Activated T-helper 1 cell treated with Interleukin-2 at 50 U/mL for 16 hours (primary cell): ENCODE measurements at places on chromosomes 1 and 21.

DNA sequence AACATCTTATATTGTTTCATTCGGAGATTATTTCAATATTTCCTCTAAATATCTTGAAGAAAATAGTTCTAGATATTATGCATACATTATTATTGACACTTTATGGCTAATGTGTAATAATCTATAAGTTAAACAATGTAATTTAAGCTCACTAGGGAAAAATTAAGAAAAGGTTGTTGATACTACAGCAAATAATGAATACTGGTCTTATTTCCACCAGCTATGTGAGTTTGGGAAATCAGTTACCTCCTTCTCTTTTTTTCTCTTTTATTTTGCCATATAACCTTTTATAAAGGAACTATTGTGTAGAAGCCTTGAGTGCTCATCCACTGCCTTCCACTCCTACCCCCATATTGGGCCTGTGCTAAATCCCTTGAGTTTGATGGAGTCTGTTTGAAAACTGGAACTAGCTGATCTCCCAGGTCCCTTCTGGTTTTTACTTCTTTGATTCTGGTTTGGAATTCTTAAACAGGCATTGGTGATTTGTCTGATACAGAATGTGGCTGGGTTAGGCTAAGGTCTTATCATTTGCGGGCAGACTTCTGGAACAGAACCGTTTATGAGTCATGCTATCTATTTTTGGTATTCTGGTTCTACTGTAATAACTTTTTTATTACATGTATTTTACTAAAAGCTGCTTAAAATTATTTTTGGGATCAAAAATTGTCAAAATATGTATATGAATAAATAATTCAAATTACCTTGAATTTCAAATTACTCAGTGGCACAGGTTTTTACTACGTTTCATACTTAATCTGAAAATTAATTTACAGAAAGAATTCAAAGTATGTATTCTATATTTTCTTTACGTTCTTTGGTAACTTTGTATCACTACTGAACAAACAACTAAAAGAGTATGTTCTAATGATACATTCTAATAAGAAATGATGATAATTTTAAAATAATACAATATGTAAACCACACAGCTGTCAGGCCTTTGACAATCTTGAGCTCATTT lies 5.0 kb upstream of the CDC14A start:
- no peak for DNase-seq

GRCh38 chr1:43868741-43869067 lies 64.9 kb upstream of the ARTN start:
- DNase-seq: no peak

DNA sequence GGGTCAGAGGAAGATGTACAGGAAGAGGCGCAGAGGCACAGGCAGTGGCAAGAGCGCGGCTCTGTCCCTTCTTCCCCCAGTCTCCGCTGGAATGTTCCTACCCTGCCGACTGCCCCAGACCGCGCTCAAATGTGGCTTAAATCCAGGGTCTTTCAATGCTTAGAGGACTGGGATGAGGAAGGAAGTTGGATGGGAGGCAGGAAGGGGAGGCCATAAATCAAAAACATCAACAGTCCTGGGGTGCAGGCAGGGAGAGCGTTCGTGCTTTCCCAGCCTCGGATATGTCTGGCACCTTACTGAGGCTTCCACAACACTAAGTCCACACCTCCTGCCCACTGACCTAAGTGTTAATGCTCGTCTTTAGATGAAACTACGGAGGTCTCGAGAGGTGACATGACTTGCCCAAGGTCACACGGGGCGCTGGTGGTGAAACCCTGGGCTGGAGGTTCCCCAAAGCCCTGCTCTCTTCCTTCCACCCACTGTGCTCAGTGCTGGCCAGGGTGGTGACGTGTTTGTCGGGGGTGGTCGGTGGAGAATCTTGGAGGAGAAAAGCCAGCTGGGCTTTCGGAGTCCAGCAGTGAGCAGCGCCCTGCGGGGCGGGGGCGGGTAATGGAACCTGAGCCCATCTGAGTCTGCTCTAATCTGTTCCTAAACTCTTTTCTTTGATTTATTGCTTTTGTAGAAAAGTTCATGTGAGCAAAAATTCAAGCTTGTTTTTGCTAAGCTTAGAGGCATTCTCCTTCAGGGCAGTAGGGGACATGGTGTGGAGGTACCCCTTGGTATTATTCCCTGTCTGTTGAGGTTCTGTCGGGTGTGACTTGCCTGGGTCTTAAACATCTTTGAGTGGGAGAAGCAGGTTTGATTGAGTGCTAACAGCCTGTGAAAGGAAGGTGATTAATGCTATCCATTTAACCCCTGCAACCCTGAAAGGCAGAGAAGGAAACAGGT lies 708 bp downstream of the CDA start:
- DNase-seq: no peak

DNA sequence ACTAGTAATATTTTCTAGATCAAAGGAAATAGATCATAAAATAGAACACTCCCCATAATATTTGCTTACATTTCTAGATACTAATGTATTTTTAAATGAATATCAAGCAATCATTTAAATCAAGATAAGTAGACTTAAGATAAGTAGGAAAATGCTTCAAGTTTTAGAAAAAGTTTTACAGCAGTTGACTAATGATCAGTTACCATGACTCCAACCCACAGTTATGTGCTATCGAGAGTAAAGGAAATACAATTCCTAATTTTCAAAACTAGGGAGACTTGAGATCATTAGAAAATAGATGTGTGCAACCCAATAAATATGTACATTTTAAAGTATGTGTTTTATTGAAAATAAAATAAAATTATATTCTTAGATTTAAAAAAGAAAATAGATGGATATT lies 95.0 kb downstream of the DENND1B start:
- no peak for DNase-seq

GRCh38 chr1:215557504-215557903 lies 9.6 kb upstream of the KCTD3 start:
- DNase-seq: no peak
